ENCODE measurements at places on chromosomes 11 and 22.

- peak; percentile 60 for DNase-seq
Measured at GRCh38 chr11:79076526-79077115, 364.2 kb downstream of the TENM4 start.

DNA sequence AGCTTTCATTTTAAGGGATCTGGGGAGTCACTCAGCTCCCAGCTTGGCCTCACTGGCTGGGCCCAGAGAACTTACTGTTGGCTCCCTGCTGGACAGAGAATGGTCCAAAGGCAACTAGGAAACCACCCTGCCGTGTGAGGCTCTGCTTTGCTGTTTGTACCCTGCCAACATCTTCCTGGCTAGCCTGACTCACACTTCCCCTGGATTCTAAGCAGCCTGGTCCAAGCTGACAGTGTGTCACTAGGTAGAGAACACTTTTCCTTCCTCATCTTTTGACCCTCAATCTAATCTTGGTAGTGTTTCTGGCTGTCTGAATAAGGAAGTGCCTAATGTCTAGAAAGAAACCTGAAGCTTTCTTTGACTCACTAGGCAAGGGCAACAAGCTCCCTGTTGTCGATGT lies 76.7 kb downstream of the FAR1 start:
- no peak for DNase-seq

GRCh38 chr11:119210050-119210449 lies 3.9 kb downstream of the CBL start:
- no peak for DNase-seq

- no peak for DNase-seq
Measured at GRCh38 chr11:64967375-64967774, 4.5 kb downstream of the MAJIN start.

DNA sequence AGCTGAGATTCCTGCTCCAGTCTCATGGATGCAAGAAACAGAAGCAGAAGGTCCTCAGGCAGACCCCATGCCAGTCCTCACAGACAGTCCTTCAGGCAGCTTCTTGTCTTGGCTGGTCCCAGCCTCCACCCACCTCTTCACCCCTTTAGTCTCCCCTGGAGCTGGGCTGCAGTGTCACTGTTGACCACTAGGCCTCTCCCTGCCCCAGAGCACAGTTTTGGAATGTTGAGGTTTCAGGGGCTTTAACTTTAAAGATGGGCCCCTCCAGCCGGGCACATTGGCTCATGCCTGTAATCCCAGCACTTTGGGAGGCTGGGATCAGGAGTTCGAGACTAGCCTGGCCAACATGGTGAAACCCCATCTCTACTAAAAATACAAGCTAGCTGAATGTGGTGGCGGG lies 39.5 kb upstream of the GCAT start:
- DNase-seq, result no peak

DNA sequence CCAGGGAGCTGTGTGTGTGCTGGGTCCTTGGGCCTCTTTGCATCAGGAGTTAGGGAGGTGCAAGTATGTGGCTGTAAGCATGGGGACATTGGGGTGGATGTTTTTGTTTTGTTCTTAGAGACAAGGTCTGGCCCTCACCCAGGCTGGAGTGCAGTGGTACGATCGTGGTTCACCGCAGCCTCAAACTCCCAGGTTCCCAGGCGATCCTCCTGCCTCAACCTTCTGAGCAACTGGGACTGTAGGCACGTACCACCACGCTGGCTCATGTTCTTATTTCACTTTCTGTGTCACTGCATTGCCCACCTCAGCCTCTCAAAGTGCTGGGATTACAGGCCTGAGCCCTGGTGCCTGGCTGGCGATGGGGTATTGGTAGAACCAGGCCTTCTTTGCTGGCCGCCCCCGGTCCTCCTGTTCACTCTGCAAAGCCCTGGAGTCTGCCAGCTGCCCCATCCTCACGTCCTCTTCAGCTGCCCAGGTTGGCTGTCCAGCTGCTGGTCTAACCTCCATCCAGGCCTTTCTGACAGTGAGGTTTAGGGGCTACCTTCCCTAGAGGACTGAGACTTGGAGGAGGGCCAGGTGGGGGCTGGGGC lies 851 bp upstream of the GRAMD4 start:
- no peak for DNase-seq

DNA sequence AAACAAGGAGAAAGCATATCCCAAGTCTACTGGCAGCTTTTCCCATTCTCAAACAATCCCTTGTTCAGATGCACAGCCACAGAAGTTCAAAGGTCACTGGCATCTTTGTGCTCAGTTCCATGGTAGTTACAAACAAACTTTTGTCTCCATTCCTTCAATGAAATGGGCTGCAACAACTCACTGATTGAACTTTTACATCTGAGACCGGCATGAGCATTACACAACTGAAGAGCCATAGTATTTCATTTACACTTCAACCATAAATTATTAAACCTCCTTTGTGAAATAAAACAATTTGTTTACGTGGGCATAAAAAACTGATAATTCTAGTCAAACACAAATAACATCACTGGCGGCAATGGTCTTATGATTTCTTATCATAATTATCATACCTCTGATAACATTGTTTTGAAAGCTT lies 67.8 kb upstream of the ARHGAP32 start:
- no peak for DNase-seq

- DNase-seq, result no peak
Measured at GRCh38 chr11:73140213-73141030, 1.7 kb downstream of the FCHSD2 start.

DNA sequence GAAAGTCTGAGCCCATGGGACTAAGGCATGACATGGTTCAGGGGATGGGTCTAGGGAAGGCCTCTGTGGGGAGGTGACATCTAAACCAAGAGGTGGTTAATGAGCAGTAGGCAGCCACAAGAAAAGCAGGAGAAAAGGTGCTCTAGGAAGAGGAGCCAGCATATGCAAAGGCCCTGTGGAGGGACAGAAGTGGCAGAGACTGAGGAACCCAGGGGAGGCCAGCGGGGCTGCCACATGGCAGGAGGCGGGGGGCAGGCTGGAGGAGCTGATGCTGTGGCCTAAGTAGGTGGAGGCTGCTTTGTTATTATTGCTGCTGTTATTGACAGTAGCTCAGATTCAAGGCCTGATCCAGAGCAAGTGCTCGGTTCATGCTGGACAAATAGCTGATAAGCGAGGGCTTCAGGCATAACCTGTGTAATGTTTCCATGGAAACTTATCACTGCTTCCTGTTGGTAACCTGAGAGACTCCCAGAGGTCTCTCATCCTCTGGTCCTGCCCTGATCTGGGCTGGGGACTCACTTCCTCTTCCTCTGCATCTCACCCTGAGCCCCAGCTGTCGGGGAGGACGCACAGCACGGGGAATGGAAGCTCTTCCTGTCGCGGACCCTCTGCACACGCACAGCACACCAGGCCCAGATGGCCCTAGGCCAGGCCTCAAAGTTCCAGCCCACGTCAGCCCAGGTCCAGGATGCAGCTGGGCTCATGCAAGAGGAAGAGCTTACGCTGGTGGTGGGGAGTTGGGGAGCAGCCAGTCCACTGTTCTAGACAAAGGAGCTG lies 75.2 kb upstream of the TP53I11 start:
- no peak for DNase-seq

DNA sequence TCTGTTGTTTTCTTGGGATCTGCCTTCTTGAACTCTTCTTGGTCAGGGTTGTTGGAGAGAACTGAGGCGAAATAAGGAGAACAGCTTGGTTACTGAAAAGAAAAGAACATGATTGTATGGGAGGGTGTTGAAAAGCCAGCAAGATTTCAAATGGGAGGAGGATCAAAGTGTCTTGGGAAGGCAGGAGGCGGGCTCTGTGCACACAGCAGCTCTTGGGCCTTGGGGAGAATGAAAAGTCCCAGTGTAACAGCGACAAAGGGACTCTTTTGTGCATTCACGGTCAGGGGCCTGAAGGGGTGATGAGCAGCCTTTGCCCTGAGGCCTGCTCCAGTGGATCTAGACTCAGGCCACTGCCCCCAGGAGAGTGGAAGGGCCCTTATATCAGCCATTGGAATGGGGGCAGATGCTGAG lies 135.4 kb downstream of the ADAMTS15 start:
- DNase-seq, result no peak

DNA sequence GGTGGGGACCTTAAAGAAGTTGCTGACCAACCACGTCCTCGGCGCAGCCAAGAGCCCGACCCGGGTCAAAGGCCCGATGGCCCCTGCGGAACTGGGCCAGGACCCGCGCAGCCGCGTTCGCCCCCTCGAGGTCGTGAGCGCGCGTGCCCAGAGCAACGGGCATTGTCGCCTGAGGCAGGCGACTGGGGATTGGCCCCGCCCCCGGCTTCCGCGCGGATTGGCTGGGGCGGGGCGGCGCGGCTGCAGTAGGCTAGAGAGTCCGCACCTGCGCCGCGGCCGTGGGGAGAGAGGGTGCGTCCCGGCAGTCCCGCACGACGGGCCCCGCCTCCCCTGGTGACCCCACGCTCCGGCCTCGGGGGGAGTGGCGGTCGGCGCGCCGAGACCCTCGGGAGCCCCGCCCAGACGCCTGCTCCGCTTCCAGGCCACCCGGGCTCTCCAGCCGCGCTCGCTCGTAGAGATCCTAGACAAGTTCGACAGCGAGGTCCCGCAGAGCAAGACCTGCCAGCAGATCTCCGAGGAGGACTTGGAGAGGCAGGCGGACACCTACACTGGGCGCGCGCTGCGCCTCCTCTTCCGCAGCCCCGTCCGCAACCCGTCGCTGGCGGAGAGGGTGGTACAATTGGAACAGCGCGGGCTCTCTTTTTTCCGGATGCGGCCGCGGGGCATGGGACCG lies 8.3 kb upstream of the PPIL2 start:
- DNase-seq, result peak; percentile 95

DNA sequence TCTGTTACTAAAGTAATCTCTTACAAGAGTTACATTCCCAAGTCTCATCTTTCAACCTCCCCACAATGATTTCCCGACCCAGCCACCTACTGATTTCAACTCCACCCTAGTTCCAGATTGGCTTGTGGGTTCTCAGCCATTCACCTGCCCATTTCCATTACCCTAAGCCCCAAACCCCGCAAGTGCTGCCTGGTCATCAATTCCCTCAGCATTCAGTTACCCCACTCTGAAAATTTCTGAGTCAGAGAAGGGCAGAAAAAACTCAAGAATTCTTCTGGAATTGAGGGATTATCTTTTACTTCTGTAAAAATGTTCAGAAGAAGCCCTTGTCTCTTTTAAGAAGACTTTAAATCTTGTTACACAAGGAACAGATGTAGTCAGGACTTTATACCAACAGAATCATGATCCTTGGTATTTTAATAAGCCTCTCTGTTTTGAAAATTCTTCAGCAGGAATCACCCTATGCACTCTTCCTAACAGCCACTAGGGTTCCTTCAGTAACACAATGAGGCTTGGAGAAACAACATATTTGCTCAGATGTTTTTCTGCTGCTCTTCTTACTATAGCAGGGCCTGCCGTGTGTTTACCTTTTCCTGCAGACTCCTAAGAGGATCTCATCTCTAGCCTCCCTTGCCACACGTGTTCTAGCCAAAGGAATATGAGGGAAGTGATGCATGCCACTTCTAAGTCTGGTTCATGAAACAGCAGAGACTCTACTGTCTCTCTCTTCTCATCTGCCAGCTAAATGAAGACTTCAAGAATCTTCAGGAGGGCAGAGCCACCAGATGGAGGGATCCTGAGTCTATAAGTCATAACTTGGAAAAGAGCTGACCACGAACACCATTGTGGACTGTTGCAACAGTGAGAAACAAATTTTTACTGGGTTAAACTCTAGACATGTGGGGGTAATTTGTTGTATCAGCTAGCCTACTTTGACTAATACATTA lies 29.3 kb upstream of the PAMR1 start:
- DNase-seq, result no peak

GRCh38 chr11:119791701-119792151 lies 62.7 kb upstream of the NECTIN1 start:
- peak; percentile 50 for DNase-seq

DNA sequence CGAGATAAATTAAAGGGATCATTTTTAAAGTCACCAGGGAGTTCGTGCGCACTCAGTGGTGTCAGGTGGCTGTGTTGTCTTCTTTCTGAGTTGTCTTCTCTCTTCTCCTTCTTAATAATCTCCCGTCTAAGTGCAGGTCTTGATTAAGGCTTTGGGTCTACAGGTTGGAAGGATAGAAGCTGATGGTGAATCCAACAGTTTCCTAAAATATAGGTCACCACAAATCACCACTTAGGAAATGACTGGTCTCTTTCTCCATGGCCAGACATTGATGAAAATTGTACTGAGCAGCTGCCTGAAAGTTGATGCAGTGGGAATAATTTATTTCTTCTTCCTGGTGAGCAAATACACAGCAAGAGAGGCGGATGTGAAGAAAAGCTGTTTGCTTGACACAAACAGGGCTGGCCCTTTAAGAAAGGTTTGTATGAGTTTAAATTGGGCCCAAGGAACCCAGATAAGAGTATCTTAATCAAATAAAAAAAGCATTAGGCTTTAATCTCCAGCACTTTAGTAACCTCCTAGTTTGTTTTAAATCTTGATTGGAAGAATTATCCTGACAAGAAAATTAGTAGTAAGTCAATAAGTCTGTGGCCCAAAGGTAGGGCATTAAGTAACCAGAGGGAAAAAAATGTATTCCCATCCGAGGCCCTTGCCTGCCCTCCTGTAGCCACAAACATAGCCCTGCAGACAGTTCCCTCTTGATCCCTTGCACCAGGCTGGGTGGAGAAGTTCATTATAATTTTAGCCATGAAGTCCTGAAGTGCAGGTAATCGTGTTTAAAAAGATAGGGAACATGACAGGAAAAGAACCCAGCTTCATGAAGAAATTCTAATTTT lies 245.8 kb downstream of the KIRREL3 start:
- no peak for DNase-seq

DNA sequence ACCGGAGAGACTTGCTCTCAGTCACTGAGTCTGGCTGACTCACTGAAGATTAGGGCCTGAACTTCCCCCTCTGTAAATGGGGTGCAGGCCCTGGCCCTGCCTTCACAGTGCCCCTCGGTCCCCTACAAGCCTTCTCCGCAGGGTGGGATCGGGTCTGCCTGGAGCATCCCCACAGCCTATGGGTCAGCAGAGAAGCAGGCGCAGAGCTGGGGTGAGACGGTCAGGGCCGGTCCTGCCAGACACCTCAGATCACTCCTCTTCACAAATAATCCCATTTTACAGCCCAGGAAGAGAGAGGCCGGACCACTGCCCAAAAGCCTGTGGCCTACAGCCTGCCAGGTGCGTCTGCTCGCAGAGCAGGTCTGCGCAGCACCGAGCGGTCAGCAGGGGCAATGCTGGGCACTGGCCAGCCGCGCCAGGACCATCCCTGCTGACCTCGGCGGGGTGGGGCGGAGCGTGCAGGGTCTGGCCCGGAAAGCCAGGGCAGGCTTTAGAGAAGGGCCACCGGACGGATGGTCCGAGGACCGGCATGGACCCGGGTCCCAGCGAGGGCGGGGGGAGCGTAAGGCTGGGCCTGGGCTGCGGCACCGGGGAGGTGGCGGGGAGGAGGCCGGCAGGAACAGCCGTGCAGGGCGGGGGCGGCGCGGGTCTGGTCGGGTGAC lies 522 bp upstream of the SEPTIN5 start:
- peak; percentile 46 for DNase-seq

- DNase-seq, result no peak
Measured at GRCh38 chr11:85167471-85167870, 459.7 kb downstream of the DLG2 start.

- DNase-seq, result no peak
Measured at GRCh38 chr22:22931557-22932270, 44.1 kb downstream of the IGLL5 start.

- no peak for DNase-seq
Measured at GRCh38 chr22:38177044-38177443, 4.6 kb downstream of the PLA2G6 start.

Data from WERI-Rb-1 (cell line).